ENCODE measurements at places on chromosomes 7 and 10.

DNA sequence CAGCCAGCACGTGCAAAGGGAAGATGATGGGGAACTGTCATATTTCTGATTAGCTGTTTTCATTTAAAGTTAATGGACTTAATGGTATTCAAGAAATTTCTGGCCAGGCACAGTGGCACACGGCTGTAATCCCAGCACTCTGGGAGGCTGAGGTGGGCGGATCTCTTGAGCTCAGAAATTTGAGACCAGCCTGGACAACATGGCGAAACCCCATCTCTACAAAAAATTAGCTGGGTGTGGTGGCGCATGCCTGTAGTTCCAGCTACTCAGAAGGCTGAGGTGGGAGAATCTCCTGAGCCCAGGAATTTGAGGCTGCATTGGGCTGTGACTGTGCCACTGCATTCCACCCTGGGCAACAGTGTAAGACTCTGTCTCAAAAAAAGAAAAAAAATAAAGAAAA, 18.7 kb downstream of the STN1 start:
- DNase-seq = no peak

DNA sequence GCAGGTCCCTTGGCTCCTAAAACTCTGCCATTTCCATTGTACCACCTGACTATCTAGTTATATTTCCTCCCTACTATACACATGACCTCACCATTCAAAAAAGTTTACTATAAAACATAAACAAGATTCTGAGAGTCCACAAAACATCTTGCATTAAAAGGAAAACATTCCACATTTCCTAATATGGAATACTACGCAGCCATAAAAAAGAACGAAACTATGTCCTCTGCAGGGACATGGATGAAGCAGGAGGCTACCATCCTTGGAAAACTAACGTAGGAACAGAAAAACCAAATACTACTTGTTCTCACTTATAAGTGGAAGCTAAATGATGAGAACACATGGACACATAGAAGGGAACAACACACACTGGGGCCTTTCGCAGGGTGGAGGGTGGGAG, 48.3 kb downstream of the SVIL start:
- no peak for DNase-seq

DNA sequence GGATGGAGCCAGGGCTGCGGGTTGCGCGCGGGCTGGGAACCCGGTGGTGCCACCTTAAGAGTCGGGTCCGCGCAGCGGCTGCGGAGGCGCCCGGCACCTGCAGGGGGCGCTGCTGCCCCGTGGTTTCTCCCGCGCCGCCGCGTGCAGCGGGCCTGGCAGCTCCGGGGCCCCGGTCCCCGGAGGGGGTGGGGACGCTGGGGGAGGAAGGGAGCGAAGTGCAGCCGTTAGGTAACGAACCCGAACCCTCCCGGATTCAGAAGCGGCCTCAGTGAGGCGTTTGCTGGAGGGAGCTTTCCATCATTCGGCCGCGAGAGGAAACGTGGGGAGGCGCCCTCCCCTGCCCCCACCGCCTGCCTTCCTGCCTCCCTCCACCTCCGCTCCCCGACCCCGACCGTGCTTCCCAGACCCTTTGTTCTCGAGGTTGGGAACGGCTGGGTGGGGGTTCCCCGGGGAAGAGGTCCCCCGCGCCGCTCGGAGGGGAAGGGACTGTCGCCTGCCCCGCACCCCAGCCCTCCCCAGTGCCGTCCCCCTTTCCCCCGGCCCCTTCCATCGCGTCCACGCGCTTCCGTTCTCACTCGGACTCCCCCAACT, 29.6 kb downstream of the SKIDA1 start:
- DNase-seq = peak; percentile 30

DNA sequence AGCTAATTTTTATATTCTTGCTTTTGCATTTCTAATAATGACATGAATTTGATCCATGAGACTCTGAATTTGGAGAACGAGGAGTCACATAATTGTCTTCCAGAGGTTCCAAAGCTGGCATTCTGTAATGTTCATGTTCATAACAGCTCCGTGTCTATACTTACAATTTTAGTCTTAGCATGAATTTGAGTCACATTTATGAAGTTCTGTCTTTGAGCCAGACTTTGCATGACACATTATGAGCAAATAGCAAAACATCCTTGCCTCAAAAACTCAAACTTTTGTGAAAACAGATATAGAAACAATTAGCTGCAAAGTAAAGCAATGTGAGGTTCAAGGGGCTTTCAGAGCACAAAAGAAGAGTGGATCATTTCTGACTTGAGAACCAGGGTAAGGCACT, 44.5 kb upstream of the CAV2 start:
- DNase-seq = no peak

DNA sequence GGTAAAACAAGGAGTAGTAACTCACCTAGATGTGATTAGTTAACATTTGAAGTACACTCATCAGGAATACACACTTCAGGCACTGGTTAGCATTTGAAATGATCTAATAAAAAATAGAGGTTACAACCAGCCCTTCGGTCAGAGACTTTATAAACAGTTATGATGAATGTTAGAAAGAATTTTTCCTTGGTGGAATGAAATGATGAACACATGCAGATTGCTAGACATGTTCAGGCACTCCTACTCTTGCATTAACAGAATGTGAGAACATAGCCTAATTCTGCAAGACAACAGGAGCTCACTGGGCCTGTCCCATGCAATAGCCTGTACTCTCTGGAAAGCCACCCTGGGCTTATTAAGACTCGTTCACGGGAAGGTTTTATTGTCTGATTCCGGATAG, 47.3 kb upstream of the TECTB start:
- no peak for DNase-seq

GRCh38 chr10:125770844-125771243, 4.8 kb downstream of the MMP21 start:
- no peak for DNase-seq

GRCh38 chr7:75565132-75565837, 73.2 kb downstream of the SPDYE5 start:
- DNase-seq = no peak

GRCh38 chr10:35172574-35172973, 45.9 kb downstream of the CREM start:
- no peak for DNase-seq

DNA sequence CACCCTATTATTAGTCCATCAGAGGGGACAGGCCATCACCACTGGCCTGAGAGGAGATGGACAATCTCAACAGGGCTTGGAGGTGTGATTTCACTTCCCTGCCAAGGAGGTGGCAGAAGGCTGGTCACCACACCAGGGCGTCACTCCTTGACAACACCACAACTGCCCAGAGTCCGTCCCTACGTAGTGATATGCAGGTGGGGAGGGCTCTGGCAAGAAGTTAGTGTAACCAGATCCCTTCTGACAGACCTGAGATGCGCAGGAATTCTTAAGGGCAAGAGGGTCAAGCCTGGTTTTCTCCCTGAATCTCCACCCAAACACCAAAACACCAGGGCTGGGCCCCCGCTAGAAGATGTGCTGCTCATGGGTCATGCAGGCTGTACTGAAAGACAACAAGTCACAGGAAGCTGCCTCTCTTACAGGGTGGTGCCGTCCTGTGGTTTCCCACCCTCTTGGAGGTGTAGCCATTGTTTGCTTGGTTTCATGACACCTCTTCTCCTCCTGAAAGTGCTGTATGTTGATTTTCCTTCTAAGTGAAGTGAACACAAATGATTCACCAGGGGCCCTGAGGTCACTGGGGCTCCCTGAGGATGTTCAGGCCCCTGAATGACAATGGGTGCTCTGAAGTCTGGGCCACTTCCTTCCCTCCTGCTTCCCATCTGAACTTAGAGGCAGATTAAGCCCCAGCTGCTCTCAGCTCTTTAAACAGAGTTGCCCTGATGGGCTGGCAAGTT, 27.1 kb downstream of the ATXN7L1 start:
- no peak for DNase-seq

- no peak for DNase-seq
Observed at GRCh38 chr7:43588477-43589132, 5.7 kb downstream of the STK17A start.

GRCh38 chr7:80263821-80264220, 129.2 kb downstream of the GNAI1 start:
- DNase-seq = no peak

DNA sequence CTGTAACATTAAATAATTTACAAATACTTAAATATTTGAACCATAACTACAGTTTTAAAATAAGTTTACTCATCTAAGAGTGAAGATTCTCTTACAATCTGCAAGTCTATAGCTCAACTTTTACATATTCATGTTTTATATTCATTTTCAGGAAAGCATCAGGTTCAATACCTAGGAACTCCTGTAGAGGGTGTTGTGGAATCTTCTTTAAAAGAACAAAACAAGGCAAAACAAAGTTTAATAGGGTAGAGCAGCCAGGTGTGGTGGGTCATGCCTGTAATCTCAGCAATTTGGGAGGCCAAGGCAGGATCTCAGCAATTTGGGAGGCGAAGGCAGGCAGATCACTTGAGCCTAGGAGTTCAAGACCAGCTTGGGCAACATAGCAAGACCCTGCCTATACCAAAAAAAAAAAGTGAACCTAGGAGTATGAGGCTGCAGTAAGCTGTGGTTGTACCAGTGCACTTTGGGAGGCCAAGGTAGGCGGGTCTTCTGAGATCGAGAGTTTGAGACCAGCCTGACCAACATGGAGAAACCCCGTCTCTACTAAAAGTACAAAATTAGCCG, 45.1 kb downstream of the ST8SIA6 start:
- DNase-seq = peak; percentile 39

DNA sequence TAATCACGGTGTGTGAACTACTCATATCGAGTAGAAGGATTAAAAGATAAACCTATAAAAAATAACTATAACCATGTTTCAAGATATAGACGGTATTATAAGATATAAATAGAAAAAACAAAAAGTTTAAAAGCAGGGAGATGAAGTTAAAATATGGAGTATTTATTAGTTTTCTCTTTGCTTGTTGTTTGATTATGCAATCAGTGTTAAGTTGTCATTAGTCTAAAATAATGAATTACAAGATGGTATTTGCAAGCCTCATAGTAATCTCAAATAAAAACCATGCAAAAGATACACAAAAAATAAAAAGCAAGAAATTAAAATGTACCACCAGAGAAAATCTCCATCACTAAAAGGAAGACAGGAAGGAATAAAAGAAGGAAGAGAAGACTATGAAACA, 83.3 kb downstream of the TES start:
- no peak for DNase-seq

DNA sequence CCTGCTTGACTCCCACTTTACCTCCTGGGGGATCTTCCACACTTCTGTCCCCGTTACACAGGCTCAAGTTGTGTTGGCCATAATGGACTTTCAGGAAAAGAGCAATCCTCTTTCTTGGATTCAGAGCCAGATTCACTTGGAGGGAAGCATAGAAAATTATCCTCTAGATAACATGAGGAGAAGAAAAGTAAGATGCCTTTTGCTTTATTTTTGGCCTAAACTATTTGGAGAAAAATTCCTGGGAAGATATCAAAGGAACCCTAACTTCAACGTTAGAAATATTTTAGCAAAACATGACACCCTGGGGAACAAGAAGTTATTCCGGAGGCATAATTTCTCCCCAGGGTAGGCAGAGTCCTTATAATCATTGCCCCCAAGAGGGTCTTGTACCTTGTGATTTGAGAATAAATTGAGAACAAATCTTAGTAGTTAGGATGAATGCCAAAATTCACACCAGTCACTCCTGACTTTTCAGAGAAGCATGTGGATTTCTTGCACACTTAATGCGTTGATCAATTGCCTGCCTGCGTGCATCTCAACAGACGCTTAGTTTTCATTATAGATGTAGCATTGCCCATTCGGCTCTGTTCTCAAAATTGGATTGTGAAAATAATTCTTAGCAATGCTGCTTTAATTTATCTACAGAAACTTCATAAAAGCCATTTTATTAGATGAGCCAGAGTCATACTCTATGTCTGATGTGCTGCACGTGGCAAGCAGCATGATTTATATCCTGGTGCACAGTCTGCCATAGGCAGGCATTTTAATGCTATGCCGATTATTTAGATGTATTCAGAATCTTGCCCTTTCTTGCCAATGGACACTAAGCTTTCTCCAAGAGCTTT, 224.4 kb downstream of the C7orf25 start:
- no peak for DNase-seq

- no peak for DNase-seq
Observed at GRCh38 chr7:47258798-47259197, 323.1 kb downstream of the TNS3 start.

DNA sequence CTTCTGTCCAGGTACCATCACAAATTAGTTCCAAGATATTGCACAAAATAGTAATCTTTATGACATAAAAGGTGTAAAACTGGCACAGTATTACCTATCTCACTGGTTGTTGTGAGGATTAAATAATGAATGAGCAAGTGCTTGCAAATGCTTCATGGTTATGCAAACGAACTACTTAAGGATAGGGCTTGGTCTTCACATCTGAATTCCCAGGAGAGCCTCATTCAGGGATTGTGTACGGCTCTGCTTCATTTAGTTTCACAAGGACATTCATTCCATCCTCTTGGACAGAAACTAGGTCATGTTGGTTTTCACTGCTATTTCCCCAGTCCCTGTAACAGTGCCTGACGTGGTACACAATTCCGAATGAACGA, 12.1 kb downstream of the ABCA13 start:
- no peak for DNase-seq

DNA sequence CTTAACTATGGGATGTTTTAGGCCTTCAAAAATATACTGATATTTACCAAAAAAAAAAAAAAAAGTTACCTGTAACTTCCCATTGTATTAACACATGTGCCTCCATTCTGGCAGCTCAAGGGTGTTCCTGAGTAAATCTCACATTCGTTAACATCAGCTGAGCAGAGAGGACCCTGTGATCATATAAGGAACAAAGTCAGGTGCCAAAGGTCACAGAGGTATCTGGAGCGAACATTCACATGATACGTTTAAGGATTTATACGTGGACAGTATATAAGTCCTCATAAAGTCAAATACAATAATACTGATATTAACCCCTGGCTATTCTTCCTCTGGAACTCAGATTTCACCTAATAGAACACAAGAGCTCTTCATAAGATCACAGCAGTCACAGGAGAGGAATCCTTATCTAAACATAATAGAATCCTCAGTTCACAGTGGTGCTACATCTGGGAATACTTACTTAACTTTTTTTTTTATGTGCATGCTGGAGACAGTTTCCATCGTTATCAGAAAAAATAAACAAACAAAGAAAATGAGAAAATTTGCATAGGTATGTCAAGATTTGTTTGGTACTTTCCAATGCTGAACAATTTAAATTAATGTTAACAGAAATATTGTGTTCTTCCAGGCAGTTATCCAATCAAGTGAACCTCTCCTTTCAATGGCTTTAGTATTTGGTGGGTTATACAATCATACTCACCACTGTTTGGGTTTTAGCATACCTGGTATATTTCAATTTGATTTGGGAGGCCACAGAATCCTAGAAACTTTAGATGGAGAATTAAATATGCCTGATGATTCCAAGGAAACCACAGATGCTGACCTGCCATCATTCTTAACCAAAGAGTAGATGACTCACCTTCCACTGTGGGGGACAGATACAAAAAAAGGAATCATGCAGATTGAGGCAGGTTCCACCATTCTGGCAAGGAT, 6.6 kb downstream of the CUBN start:
- no peak for DNase-seq

- DNase-seq = no peak
Observed at GRCh38 chr7:26912338-26912737, 47.9 kb upstream of the SKAP2 start.

DNA sequence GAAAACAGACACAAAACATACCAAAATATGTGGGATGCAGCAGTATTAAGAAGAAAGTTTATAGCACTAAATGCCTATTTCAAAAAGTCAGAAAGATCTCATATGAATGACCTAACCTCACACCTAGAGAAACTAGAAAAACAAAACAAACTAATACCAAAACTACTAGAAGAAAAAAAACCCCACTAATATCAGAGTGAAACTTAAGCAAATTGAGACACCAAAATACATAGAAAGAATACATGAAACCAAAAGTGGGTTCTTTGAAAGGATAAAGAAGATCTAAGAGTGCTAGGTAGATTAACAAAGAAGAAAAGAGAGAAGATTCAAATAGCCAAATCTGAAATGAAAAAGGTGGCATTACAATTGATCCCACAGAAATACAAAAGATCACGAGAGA, 494.1 kb downstream of the SH2D4B start:
- no peak for DNase-seq

All from bone marrow (tissue), 2 donors.